ENCODE measurements at places on chromosomes 13 and 19.
A peak's percentile ranks its signal among the peaks of the same experiment; 100 is the strongest.

- DNase-seq, result peak; percentile 99
Observed at GRCh38 chr13:44904967-44905366, 84.3 kb downstream of the NUFIP1 start.

- DNase-seq, result no peak
Observed at GRCh38 chr13:89784161-89784809, 1563.2 kb upstream of the MIR17HG start.

GRCh38 chr19:14147797-14148605 is 11.6 kb upstream of the ASF1B start:
- DNase-seq, result peak; percentile 52

DNA sequence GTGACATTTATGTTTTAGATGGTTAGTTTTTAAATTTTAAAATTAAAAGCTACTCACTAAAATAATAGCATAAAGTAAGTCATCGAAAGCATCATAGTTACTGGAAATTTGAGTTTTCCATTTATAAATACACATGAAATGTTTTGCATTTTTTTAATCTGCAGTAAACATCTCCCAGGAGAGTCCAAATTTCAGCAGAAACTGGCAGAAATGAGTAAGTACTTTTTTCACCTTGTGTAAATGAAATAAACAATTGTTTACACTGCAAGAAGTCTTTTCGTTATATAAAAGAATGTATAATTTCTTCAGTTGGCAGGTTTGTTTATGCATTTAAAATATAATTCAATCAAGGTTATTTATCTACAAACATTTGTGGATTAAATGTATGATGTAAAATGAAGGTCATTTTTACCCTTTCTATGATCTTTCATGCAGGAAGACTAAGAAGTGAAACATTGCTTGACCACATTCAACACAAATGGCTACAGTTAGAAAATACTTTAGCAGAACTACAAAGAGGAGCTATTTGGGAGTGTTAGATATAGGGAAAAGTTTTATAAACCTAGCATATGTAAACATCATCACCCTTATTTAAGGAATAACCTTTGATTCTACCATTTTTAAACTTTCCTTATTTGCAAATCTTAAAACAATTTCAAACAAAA is 55.6 kb downstream of the RCBTB2 start:
- DNase-seq, result no peak

DNA sequence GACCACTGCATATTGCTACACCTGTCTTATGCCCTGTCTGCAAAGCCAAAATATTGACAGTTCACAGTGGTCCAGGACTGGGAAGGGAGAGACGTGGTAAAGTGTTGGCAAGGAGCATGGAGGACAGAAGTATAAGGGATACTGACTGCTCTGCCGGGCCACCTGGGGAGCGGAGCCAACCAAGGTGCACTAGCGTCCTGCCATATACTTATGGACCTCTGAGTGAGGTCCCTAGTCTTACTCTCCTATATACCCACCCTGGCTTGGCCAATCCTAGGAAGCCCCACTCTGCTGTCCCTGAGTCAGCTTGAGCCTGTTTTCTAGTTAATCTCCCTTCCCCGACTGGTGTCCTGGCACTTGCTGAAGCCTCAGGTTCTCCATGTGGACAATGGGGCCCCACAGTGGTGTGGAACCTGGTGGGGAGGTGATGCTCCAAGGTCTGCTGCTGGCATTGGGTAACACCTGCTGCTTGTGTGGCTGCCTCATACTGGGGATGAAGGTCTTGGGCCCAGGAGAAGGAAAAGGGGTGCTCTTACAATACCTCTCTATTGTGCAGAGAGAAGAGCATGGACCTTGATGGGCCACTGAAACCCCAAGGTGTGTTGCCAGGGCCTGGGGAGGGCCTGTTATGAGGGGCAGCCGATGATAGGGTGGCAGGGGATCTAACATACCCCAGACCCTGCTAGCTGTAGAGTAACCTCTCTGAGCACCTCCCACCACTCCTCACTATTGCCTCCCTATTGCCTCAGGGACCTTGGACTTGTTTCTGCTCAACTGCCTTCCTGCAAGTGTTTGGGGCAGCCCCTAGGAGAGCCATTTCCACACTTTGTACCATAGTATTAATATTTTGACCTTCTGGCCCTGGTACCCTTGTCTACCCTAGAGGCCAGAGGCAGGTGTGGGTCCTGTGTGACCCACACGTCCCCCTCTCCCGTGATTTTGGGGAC is 6.7 kb upstream of the TRIM28 start:
- no peak for DNase-seq

DNA sequence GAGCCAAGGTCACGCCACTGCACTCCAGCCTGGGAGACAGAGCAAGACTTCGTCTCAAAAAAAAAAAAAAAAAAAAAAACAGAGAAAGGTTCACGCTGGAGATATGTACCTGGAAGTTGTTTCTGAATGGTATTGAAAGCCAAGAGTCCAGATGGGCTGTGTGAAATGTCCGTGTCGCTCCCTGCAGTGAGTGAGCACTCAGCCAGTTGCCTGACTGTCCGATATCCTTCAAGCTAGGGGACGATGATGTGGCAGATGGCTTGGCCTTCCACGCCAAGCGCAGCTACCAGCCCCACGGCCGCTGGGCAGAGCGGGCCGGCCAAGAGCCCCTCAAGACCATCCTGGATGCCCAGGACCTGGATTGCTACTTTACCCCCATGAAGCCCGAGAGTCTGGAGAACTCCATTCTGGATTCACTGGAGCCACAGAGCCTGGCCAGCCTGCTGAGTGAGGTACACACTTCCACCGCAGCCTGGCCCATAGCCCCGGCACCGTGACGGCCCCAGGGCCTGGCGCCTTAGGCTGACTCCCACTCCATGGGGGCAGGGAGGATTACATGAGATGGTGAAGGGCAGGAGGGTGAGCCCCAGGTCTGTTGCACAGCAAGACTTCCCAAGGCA is 11.7 kb upstream of the OVOL3 start:
- no peak for DNase-seq

- DNase-seq, result no peak
Observed at GRCh38 chr13:65710514-65710913, 1519.6 kb downstream of the PCDH9 start.

- no peak for DNase-seq
Observed at GRCh38 chr19:7596211-7596937, 711 bp downstream of the CAMSAP3 start.

DNA sequence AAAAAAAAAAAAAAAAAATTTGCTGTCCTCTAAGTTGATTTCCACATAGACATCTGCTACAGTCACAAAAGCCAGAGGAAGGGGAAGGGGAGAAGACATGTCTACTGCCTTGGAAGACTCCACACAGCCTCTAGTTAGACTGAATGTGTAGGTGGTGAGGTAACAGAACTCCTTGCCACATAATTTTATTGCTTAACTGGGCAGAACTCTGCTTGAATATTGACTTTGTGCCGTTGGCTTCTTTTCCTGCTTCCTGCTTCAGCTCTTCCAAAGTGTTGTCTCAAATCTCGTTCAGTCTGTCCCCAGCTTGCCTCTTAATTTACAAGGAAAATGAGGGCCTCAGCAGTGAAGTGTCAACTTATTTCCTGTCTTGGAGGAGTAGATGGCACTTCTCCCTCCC is 37.1 kb downstream of the ESD start:
- DNase-seq, result no peak

DNA sequence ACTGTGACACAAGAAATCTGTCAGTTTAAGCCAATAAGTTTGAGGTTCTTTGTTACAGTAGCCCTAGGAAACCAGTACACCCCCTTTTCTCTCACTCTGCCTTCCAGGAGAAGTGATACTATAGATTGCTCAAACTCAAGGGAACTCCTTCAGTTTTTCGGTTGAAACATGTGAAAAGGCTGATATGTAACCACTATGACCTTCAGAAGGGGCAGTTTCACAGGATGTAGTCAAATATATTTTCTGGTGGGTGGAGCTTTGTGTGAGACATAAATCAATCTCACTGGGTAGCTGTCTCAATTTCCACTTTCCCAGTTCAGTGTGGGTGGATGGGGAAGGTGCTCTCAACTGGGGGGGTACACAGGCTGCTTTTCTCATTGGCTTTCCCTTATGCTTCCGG is 41.7 kb downstream of the HTR2A start:
- DNase-seq, result no peak
